ENCODE measurements at places on chromosomes 1 and 21. TPM values are rescaled to one million over a fixed set of nuclear protein-coding genes. Genes with fewer than 3 reads are reported as not detected.

The HES5 gene
- 1.6 TPM for total RNA-seq

The MTOR gene
- 26.9 TPM for total RNA-seq

GRCh38 chr1:23632479-23633160 is 59.0 kb upstream of the RPL11 start:
- DNase-seq: no peak

- DNase-seq: no peak
Observed at GRCh38 chr1:181314959-181315358, 168.4 kb upstream of the CACNA1E start.

The ACTL8 gene
- not detected for total RNA-seq

DNA sequence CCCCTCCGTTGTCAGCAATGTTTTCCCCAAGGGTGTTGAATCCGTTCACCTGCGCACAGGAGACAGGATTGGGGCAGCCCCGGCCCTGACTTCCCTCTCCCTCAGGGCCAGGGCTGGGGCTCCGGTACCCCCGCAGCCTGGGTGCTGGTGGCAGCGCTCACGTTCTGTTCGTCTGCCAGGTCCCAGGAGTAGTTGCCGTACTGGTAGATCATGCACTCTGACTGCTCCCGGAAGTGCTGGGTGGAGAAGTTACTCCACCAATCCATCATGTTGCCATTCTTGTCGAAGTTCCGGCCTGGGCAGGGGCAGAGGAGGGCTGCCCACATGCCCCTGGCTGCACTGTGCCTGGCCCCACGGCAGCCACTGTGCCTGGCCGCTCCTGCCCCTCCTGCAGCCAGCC is 6.1 kb downstream of the PRXL2B start:
- DNase-seq: peak; percentile 40

- DNase-seq: no peak
Observed at GRCh38 chr21:35274090-35274489, 225.0 kb upstream of the RUNX1 start.

The TMEM183A gene
- total RNA-seq: 21.8 TPM

- DNase-seq: no peak
Observed at GRCh38 chr1:60386249-60386648, 312.7 kb upstream of the C1orf87 start.

The RCAN3 gene
- 6.5 TPM for total RNA-seq

GRCh38 chr1:209674957-209675564 is at the start of gene G0S2:
G0S2 (plus strand) TSS chr1:209675412; CDS start chr1:209675685, 273 bp downstream.
- DNase-seq: peak; percentile 92

The LMOD1 gene
- 9.6 TPM for total RNA-seq

DNA sequence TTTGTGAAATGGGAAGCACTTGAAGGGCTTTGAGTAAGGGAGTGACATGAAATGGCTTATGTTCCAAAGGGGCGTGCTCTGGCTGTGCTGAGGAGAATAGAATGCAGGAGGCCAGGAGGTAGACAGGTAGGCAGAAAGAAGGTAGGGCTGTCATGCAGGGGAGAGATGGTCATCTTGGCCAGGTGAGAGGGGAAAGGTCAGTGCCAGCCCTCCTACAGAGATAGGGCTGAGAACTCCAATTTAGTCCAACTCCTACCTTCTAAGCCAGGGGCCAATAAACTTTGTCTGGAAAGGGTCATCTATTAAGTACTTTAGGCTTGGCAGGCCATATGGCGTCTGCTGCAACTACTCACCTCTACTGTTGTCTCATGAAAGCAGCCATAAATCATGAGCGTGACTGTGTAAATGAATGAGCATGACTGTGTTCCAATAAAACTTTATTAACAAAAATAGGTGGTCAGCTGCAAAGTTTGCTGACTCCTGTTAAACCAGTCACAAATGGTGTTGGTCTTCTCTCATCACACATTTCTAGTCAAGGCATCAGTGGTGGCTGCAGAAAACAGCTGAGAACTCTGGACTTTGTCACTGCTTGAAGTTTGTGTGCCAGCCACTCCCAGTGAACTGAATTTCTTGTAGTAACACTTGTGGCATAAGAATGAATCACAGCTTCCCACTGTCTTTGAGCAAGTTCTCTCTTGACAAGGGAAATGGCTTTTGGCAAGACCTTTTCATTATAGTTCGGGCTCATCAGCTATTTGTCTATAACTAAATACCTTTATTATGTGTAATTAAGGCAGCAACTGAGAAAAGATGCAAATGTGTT is 32.0 kb upstream of the CD2 start:
- DNase-seq: no peak

- DNase-seq: no peak
Observed at GRCh38 chr1:239868058-239868832, 223.4 kb upstream of the FMN2 start.

The FMOD gene
- total RNA-seq: 5.9 TPM

- DNase-seq: no peak
Observed at GRCh38 chr1:111202707-111203623, 2.5 kb upstream of the DENND2D start.

DNA sequence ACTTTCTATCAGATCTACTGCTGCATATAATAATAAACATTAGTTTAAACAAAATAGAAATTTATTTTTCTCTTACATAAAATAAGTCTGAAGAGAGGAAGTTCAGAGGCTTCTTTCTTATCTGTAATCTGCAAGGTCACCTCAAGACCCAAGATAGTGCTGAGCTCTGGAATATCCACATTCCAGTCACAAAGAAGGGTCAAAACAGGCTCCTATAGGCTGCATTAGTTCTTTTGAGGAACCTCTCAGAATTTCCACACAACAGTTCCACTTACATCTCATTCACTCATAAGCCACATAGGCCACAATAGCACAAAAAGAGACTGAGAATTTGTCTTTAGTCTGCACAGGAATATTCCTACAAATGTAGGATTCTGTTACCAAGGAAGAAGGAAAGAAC is 15.4 kb downstream of the DYNLT5 start:
- no peak for DNase-seq

The CD1B gene
- total RNA-seq: not detected

The LRRC8B gene
- total RNA-seq: 2.5 TPM

The COA6 gene
- total RNA-seq: 42.0 TPM

The CYP4Z1 gene
- 0.86 TPM for total RNA-seq

GRCh38 chr1:230857077-230857476 is 11.2 kb downstream of the C1orf198 start:
- DNase-seq: no peak

DNA sequence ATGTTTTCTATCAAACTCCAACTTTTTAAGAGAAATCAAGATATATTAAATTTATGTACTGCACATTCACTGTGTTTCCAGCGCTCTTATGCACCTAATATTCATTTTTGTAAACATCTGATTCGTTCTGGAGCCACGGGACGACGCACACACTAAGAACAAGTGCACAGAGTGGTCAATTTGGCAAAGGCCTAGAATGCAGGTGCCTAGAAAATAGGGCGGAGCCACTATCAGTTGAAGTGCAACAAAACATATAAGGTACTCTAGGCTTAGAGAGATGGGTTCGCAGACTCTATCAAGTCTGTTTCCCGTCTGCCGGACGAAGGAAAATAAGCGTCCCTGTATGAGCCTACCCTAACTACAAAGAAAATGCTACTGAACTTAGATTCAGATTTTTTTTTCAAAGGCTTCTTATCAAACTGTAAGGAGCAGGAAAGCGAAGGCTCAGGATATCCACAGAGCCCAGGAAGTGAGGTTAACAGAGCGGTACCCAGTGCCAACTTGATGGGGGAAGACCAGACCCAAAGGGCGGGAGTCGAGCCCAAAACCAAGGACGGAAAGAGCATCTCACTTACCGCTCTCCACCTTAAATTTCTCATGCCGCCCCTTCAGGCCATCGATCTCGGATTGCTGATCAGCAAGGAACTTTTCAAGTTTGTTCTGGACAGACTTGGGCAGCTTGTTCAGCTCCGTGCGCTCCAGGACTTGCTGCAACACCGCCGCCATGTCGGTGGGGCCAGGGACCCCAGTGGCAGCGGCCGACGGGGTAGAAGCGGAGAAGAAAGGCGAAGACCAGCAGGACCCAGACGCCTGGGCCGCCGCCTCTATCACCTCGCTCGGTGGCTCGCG is 526 bp downstream of the TPR start:
- no peak for DNase-seq

The LCE2B gene
- total RNA-seq: not detected

The ACKR1 gene
- total RNA-seq: 8.1 TPM

DNA sequence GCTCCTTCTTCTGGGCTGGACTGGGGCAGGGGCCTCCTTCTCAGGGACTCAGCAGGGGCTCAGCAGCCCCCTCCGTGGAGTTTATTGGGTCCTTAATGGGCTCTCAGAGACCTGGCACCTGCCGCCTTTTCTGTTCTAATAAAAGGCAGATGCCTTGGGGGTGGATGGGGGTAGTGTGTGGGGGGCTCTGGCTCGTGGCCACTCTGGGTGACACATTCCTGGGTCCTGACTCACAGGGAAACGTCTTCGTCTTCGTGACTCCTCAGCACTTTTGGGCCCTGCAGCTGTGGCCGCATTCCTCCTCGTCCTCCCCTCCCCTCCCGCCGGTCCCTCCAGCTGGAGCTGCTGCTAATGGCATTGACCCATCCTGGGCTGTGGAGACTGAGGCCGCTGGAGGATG is 107.8 kb upstream of the WNT4 start:
- DNase-seq: no peak

DNA sequence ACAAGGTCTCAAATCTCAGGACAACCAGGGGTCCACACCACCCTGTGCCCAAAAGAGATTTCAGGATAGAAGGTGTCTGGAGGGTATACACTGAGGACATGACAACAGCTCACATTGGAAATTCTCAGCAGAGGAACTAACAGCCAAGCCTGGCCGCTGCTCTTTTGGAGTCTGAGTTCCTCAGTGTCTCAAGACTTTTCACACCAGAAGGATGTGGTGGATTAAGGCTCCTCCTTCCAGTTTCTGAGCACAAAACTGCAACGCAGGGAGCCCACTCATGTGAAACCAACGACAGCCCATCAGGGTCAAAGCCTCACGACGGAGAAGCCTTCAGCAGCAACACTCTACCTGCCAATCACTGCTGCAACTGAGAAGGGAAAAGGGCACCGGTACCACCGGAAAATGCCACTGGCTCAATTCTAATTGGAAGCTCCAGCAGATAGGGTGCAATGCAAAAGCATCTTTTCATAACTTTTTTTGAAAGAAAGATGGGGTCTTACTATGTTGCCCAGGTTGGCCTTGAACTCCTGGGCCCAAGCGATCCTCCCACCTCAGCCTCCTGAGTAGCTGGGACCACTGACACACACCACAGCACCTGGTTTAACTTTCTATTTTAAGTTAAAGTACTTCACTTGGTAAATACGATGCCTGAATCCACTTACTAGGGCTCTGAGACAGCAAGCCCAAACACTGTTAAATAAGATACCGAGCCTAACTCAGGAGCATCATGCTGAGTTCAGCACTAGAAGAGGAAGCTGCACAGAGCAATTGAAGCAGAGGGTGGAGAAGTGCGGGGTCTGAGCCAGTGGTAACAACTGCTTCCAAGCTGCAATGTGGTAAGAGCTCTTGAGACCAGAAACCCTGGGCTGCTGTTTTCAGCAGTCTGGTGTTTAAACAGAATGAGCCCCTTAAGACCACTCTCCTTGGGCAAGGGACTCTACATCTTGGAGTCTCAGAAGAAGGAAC is 7.8 kb downstream of the CAPZB start:
- DNase-seq: no peak

DNA sequence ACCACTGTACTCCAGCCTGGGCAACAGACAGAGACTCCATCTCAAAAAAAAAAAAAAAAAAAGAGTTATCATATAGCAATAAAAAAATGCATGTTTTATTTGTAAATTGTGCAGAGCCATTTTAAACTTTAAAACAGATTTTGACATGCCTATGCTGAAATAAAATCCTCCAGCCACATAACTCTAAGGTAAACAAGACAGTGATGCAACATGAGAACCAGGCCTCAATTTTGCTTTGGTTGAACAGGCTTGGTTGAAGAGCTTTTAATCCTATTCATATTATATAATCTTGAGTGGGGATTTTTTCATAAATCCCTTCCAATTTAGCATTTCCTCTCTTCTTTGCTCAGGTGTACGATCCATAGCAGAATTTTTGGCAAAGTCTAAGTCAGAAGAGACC is 26.1 kb downstream of the ARMH1 start:
- no peak for DNase-seq

DNA sequence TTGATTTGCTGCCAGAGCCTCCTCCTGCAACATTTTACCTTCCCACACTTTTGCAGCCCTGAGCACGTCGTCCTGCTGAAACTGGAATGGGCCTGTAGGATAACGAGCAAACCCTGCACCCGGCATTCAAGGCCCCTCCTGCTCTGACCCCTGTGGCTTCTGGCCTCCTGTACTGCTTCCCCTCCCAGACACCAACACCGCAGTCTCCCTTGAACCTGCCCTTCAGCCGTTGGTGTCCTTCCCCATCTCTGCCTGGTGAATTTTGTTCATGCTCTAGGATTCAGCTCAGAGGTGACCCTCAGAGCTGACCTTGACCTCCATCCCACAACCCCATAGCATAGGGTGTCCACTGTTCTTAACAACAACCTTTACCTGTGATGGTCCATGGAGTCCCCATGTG is 535.1 kb downstream of the MATN1 start:
- no peak for DNase-seq

- DNase-seq: no peak
Observed at GRCh38 chr1:25864434-25864833, 5.2 kb upstream of the AUNIP start.

- no peak for DNase-seq
Observed at GRCh38 chr1:212490276-212490675, 57.6 kb downstream of the NENF start.

DNA sequence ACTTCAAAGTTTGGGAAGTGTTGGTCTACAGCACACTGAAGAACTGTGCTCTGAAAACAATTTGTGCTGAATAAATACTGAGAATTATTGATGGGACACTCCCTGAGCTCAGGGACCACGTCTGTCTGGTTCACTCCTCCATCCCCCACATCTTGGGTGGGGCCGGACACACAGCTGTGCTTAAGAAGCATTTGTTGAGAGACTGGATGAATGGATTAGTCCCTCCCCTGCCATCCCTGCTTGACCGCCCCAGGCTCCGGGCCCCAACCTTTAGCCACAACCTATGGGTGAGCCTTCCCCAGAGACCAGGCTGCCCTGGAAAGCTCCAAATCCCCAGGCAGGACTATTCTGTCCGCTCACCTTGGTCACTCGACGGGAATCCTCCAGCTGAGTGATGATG is 7.5 kb downstream of the TRIM63 start:
- DNase-seq: no peak

The ATP1A4 gene
- total RNA-seq: 0.40 TPM

- DNase-seq: no peak
Observed at GRCh38 chr1:62424411-62424810, 12.4 kb upstream of the USP1 start.

Measured in Right ventricle myocardium superior (tissue), 1 donor.